ENCODE measurements at places on chromosomes 12 and 14.
A peak's percentile ranks its signal among the peaks of the same experiment; 100 is the strongest.

- no peak for DNase-seq
These were observed 90.9 kb downstream of the GALNT9 start for GRCh38 chr12:132238488-132238854.

DNA sequence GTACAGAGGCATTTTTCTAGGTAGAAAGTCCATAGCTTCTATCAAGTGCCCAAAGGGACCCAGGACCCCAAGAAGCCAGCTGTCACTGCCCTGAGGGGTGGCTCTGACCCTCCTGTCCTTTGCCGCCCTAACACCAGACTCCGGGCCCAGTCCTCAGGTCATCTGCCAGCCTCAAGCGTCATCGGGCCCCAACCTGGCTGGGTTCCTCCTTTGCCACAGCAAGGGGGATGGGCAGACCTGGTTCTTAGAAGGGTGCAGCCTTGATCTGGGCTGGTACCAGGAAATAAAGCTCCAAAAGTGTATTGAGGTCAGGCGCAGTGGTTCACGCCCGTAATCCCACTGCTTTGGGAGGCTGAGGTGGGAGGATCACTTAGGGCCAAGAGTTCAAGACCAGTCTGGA lies 27.1 kb upstream of the FAM222A start:
- DNase-seq, result no peak

DNA sequence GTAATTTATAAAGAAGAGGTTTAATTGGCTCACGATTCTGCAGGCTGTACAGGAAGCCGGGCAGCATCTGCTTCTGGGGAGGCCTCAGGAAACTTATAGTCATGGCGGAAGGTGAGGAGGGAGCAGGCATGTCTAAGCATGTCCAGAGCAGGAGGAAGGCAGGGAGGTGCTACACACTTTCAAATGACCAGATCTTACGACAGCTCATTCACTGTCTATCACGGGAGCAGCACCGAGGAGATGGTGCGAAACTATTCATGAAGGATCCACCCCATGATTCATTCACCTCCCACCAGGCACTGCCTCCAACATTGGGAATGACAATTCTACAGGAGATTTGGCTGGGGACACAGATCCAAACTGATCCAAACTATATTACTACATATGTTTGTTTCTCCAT lies 10.0 kb downstream of the SFSWAP start:
- DNase-seq, result no peak

DNA sequence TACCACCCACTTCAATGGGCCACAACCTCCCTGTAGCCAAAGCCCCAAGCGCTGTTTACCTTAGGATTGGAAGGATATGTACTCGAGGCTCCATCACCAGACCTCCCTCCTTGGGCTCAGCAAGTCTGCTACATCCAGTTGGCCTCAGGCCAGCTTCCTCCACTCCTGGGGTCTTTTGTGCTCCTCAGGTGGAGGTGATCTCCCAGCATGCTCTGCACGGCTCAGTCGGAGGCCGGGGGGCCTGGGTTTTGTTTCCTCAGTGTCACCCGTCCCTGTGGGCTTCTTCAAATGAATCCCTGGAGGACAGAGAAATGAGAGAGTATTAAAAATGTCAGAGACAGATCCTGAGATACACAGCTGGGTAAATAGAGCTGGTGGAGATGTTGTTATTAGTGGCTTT lies 723.1 kb upstream of the TBX3 start:
- DNase-seq, result no peak

DNA sequence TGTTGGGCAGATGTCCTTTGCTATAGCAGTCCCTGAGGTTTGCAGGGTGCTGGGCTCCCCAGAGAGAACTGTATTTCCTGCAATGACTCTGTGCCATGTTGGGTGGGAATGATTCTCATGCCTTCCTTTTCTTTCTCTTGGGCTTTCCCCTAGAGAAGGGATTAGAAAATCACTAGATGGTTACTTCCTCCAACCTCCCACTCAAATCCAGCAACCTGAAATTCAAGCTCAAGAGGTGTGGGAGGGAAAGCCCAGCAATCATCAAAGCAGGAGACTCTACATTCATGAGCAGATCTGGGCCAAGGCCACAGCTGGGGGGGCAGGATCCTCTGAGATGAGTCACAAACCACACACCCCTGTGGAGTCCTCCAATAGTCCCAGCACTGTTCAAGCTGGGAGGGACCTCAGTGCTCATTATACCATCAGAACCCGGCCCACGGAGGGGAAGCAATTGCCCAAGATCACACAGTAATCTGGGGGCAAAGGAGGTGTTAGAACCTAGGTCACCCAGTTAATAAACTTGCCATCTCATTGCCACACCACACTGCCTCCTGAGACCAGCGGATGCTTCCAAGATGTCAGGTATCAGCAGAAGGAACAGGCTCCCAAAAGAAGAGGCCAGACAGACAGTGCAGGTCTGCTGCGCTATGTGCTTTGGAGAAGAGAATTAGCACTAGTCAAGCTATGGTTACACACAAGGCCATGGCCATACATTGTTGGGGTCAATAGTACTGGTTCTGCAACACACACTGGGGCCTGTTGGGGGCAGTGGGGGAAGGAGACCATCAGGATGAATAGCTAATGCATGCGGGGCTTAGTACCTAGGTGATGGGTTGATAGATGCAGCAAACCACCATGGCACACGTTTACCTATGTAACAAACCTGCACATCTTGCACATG lies 65.7 kb downstream of the TTC9 start:
- no peak for DNase-seq

- DNase-seq, result no peak
These were observed 795.2 kb downstream of the SLC16A7 start for GRCh38 chr12:60391051-60391450.

- no peak for DNase-seq
These were observed 65.4 kb downstream of the C14orf132 start for GRCh38 chr14:96104469-96105057.

DNA sequence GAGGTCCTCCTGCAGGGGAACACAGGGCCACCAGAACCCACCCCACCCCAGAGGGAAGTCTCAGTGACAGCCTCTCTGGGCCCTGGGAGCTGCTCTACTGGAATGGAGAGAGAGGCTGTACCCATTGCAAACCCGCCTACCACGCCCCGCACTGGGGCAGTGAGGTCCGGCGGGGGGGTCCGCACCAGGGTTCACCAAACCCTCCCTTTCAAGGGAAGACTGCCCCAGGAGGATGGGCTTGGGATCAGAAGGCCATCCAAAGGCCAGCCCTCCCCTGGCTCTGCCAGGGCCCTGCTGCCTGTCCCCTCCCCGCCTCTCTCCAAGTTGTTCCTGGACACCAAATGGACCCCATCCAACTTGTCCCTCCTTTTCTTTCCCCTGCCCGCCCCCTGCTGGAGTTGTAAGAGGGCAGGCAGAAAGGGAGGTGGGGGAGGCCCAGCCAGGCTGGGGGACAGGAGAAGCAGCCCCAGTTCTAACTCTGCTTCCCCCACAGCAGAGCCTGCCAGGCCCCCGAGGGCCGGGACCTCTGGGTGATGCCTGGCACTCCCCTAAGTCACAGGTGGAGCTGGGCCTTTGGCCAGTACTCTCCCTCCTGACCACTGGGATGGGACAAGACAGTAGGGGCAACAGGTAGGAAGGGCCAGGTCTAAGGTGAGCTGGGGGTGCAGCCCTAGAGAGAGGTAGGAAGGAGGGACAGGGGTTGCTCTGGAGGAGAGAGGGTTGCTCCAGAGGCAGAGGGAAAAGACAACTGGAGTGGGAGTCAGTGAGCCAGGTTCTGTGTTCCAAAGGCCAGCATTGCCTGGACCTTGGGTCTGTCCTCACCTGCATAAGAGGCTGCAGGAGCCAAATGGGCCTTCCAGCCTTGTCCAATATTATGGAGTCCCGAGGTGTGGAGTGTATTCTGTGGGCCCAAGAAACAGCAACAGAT lies 3.2 kb upstream of the DIO3 start:
- peak; percentile 9 for DNase-seq

GRCh38 chr12:62813031-62813829 lies 121.7 kb downstream of the PPM1H start:
- peak; percentile 75 for DNase-seq

GRCh38 chr12:116065606-116066005 lies 211.9 kb downstream of the MED13L start:
- DNase-seq, result no peak

- DNase-seq, result no peak
These were observed 41.4 kb downstream of the ACTN1 start for GRCh38 chr14:68937471-68938270.
